ENCODE measurements at places on chromosomes 13 and 19. TPM values are rescaled to one million over a fixed set of nuclear protein-coding genes. Genes with fewer than 3 reads are reported as not detected.

- no peak for DNase-seq
Observed at GRCh38 chr19:31356587-31357314, 7.5 kb upstream of the TSHZ3 start.

GRCh38 chr13:50893211-50893852 is 16.3 kb upstream of the RNASEH2B start:
- peak; percentile 51 for DNase-seq

GRCh38 chr13:114005206-114005724 is 31.4 kb upstream of the C13orf46 start:
- DNase-seq: no peak

GRCh38 chr19:46886546-46887239 is 25.9 kb downstream of the ARHGAP35 start:
- DNase-seq: no peak

GRCh38 chr19:9032136-9032631 is 22.0 kb upstream of the MUC16 start:
- no peak for DNase-seq

DNA sequence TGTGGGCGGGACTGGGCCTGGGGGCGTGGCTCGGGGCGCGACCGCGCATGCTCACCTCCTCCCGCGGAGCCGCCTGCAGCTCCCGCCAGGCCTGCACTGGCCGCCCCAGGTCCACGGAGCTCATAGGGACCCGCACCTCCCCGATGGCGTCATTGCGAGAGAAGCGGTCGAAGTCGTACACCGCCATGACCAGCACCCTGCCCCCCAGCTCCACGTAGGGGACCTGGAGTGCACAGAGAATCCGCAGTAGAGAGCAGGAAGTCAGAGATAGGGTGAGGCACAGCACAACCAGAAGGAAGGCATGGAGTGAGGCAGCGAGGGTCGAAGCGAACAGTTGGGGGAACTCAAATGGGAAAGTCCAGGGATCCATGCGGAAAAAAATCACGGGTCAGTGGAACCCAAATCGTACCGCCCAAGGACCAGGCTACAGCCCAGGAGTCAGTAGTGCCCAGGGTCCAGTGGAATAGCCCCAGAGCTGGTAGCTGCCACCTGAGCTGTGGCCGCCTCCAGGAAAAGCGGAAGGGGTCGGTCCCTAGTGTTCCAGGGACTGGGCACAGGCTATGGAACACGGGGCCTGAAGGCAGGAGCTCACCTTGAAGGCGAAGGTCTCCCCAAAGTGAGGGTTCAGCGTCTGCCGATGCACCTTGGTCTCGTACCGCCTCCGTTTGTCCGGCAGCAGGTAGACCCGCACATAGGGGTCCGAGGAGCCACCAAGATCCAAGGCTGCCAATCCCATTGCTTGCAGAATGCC is 4.8 kb downstream of the SYT5 start:
- DNase-seq: no peak

DNA sequence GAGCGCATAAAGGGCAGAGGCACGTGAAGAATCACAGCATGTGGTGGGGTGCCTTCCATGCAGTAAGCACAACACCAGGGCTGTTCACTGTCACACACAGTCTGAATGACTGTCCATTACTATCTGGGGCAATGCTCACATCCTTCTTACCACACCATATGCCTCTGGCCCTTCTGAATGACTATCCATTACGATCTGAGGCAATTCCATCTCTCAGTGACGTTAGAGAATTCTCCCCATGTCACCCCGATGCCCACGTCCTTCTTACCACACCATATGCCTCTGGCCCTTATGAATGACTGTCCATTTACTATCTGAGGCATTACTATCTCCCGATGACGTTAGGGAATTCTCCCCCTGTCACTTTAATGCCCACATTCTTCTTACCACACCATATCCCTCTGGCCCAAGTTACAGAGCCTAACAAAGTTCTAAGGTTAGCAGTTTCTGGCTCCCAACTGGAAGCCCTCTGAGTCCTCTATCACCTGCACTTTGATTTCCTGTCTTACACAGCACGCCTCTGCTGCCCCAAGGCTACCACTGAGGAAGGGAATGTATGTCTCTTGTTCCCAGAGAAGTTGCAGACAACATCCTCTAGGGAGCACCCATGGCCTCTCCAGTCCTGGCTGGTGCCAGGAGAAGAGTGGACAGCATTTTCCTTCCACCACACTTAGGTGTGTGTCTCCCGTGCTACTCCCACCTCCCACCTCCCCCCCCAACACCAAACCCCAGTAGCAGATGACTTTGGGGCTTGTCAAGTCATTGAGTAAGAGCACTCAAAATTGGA is 154.8 kb downstream of the COG6 start:
- DNase-seq: no peak

- DNase-seq: no peak
Observed at GRCh38 chr13:99636306-99636705, 135.0 kb downstream of the TM9SF2 start.

GRCh38 chr19:33418461-33418860 is 45.0 kb downstream of the CEBPG start:
- DNase-seq: no peak

DNA sequence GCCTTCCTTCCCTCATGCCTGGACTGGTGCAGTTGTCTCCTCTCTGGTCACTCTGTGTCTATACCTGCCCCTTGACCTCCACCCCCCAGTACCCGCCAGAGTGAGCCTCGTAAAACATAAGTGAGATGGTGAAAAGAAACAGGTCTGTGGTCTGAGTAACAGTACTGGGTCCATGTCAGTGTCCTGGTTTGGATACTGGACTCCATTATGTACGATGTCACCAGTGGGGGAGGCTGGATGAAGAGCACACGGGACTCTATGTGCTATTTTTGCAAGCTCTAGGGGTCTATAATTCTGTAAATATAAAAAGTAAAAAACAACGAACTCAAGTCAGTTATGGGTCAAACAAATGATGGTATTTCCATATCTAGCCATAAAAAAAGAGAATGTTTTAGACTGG is 14.4 kb downstream of the MYBPC2 start:
- DNase-seq: no peak

DNA sequence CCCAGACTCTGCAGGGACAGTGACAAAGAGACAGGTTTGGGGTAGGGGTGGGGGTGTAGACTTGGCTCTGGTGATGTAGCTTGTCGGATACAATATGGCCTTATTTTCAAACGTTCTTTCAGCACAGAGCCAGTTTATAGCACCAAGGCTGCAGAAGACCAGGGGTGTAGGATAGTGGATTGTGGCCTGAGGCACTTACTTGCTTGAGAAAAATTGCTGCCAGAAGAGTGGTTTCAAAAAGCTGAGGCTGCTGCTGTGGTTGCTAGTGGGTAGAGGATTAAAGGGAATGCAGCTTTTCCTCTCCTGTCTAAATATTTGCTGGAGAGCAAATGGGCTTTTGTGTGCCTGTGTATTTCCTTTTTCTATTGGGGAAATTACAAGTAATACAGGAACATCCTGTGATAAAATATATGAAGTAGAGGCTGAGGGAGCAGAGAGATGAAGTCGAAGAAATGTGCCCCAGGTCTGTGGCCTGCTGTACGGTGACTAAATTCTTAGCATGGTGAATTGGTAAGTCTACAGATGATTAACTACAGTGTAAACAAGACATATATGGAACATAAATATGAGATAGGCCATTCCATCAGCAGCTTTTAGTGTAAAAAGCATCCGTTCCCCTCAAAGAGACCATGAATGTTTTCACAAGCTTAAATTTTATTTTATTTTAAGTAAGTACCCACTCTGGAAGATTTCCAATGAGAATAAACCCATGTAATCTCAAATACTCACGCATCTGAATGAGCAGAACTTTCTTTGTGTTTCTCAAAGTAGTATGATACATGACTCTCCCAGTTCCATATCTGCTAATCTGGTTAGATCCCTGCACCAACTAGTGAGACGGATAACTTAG is 112.9 kb downstream of the LRCH1 start:
- DNase-seq: no peak

GRCh38 chr19:42113641-42114348 is 18.5 kb downstream of the POU2F2 start:
- DNase-seq: no peak

- no peak for DNase-seq
Observed at GRCh38 chr13:83618966-83619365, 263.3 kb downstream of the SLITRK1 start.

DNA sequence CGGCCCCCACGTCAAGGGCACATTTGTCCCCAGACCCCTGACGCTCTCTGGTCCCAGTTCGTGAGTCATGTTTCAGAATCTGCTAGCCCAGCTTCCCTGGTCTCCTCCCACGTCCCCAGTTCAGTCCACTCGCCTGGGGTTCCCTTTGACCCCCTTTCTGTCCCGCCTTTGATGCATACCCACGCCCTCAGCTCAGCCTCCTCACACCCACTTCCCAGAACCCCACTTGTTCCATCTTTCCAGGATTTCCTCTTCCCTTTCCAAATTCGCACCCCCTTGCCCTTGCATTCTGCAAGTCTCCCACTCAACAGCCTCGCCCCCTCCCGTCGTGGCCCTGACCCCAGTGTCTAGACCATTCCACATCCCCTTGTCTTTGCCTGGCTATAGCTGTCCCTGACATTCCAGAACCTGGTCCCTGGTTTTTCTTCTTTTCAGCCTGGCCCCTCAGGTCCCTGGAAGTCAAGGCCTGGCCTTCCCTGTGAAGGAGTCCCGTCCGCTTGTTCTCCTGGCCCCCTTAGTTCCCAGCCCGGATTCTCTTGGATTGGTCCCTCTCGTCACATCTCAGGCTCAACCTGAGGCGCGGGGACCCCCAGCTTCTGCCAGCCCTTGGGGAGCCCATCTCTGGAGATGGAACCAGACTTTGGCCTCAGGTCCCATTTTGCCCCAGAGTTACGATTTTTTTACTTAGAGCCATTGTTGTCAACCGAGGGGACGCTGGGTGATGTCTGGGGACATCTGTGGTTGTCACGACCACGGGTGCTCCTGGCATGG is 1.3 kb downstream of the NCLN start:
- DNase-seq: no peak

DNA sequence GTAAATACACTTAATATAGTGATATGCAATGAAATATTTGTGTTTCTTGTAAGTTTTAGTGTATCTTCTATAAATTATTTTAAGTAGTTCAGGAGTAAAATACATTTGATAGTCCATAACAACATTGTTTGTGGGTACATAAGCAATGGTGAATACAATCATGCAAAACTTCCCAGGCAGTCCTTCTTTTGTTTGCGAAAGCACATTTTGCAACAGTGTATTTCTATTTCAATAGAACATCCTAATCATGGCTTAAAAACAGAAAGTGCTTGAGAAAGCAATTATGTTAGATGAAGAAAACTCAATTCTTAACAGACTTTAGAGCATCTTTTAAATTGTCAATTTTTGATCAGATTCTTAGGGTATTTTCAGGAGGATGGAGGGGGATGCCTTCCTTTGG is 155.6 kb downstream of the POSTN start:
- DNase-seq: no peak

DNA sequence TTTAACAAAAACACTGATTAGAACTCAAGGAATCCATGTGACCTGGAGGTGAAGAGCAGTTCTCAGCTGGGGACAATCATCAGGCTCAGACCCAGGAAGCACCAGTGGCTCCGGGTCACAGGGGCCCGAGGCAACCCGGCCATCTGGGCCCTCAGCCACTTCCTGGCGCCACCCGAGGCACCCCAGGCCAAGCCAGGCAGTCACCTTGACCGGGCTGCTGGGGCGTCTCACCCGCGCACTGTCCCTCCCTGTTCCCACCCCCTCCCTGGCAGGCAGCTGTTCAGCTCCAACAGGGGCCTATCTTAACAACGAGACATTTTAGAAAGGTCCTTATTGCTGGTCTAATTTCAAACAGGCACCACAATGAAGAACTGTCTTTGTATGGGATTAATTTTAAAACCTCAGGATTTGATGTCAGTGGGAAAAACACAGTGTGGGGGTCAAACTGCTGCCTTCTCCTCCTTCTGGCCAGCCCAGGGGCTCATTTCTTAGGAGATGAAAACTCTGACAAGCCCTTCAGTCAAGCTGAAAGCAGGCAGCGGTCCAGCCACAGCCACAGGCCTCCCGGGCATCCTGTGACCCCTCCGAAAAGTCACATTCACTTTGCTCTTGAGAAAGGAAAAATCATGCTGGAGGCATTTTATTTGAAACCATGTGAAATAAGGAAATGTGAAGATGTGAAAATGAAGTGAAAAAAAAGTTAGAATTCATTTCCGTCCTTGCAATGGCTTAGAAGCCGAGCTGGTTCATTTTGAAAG is 83.3 kb downstream of the KCTD15 start:
- DNase-seq: no peak

- DNase-seq: no peak
Observed at GRCh38 chr13:111559612-111560403, 239.4 kb downstream of the TEX29 start.

DNA sequence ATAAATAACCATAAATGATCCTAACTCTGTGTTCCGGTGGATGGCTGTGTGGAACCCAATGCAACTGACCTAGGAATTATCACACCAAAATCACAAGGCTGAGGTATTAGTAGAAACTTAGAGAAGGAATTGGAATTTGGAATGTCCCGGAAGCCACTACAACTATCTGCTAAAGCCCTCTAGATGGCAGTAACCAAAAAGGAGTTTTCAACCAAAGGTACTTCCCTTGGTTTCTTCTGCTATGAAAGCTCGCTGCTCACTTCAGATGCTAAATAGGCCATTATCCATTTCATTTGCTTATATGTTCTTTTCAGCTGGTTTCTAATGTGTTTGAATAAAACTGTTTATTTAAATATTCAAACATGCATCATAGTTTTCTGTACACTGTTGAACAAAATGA is 1589.1 kb upstream of the SPRY2 start:
- no peak for DNase-seq

DNA sequence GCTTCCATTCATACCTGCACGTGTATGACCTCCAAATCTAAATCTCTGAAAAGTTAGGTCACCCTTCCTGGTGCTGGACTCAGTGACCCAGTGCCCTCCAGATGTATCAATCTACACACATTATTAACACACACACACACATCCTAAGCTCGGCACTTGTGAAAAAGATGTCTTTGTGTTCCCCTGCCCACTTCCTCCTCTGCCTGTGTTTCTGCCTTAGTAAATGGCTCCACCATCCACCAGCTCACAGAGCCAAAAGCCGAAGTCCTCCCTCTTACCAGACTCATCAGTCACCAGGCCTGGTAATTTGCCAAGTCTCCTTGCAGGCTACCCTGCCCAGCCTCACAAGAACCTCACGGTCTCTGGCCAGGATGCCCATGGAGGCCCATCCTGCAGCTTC is 131.5 kb downstream of the SHISA2 start:
- no peak for DNase-seq

DNA sequence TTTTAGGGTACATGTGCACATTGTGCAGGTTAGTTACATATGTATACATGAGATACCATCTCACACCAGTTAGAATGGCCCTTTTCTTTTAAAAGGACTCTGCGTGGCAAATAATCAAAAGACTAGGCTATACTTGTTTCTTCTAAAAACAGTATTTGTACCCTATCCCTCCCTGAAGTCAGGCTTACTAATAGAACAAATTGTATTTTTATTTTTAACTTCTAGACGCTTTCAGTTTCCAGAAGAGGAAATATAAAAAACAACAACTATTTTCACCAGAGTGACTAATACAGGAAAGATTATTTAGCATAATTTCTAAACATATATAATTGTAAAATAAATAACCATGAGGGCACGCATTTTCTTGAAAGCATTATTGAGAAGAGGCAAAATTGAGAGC is 83.6 kb downstream of the ITGBL1 start:
- DNase-seq: no peak

The KL gene
- 2.5 TPM for total RNA-seq

The FLT3 gene
- total RNA-seq: 0.59 TPM

The SMIM44 gene
- total RNA-seq: not detected

The C19orf81 gene
- not detected for total RNA-seq

The CRLF1 gene
- 9.3 TPM for total RNA-seq

The LRFN3 gene
- 2.8 TPM for total RNA-seq

The S1PR2 gene
- 12.6 TPM for total RNA-seq

The RNF225 gene
- total RNA-seq: 0.99 TPM

The VAV1 gene
- 4.7 TPM for total RNA-seq

The SH2D3A gene
- 10.4 TPM for total RNA-seq

The LYPD3 gene
- 73.8 TPM for total RNA-seq

The EHD2 gene
- total RNA-seq: 63.9 TPM

The MYADM gene
- 16.1 TPM for total RNA-seq

Data from skin of body (tissue), 3 donors.